ENCODE measurements at places on chromosomes 5 and 9.

DNA sequence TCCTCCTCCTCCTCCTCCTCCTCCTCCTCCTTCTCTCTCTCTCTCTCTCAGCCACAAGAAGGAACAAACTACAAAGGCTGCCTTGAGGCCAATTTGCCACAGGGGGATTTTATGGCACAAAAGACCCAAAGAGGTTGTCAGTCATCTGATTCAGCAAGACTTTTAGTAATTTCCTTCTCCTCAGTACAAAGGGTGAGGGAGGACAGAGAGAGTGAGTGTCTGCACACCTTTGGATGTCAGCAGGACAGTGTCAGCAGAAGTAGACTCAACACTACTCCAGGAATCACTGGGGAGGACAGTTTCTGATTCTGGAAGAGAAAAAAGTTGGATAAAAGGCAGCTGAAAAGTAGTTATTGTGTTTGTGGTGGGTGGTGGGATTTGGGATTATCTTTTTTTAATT, 13.6 kb downstream of the TIMD4 start:
- DNase-seq = no peak

DNA sequence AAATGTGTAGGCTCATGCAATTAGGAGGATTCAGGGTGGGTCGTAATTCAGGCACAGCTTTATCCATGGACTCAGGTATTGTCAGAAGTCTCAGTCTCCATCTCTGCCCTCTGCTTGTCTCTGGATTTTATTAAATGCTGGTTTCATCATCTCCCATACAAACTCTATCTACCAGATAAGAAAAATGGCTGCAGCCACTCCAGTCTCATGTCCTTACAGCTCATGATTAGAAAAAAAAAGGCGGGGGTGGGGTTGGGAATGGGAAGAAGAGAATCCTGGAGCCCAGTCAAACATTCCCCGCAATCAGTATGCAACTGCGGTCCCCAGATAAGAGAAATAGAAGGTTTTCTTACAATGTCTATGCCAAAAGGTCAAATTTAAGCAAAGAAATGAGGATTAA, 7.6 kb upstream of the FBXO38 start:
- no peak for DNase-seq

DNA sequence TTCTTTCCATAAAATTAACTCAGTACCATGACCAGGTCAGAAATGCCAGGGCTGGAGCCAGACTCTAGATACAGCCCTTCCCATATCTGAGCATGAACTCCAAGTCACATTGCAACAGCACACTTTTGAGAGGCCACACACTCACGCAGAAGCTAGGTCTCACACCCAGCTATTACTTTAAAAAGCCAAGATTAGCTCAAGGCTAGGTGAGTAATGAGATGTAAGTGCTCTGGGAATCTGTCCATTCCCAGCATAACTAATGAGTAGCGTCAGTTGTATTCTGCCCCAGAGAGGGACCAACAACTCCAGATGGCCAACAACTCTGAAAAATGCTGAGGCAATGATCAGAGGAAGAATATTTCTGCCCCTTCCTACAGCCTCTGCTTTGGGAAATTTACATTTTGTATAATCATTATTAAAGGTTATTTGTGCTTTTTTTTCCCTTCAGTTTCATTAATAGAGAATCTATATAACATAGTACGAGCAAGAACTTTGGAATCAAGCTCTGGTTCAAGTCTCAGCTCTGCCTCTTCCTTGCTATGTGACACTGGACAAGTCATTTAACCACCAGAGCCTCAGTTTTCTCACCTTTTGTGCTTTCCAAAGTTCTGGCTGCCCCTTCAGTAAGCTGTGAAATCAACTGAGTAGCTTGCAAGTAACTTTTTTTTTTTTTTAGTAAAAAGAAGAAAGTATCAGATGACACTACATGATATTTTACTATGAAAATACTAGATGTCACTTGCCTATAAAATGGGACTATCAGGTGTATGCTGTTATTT, 118.3 kb downstream of the NR6A1 start:
- DNase-seq = no peak

GRCh38 chr5:154287136-154287535, 96.6 kb downstream of the GALNT10 start:
- no peak for DNase-seq

DNA sequence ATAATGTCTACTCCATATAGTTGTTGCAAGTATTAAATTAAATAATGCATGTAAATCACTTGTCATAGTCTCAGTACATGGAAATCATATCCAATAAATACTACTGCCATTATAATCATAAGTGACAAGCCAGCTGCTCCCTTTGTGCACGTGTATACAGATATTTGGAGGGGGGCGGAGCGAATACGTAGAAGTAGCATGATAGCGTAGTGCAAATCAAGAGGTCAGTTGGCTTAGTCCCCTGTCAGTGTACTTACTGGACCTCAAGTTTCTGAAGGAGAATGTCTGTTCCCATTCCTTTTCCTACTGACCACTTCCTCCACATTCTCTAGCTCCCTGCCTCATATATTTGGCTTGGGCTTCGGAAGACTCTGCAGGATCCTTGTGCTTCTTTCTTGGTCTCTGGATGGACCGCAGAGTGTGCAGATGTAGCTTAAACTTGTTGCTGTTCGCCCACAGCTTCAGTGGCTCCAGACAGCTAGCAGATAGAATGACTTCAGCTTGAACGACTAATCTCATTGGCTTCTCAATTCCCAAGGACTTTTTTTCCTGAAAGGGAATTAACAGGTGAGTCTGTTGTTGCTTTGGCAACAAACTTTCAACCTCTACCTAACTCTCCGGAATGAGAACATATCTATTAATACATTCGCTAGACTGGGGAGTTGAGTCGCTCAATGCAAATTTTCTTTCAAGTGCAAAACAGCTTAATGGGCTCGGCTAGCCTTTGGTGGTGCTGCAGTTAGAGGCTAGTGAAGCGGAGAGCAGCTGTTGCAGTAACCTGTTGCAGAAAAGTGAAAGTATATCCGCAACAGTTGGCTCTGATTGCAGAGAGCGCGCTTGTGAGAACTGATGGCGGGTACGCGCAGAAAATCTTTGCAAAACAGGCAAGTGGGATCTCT, at the start of gene PCDHB1:
Gene PCDHB1, plus strand, starts transcription at position 753 of the 899 bp plus-strand sequence. Its CDS starts 97 bp downstream, at position 850.
- DNase-seq = no peak

DNA sequence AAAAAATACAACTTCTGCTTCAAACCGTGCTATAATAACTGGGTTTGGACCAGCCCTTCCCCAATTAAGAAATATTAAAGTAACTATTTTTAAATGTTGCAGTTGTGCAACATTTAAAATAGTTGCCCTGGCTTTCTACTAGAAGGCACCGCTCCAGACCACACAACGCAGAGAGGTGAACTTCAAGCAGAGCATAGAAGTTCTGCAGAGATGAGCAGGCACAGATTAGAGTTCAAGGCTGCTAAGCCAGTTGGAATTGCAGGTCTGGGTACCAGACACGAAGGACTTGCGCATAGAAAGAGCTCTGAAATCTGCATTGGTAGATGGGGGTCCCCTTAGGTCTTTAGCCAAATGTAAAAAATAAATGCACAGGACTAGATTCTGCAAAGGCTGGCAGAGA, 58.7 kb upstream of the GALNT10 start:
- no peak for DNase-seq
